ENCODE measurements at places on chromosomes 13 and 19. TPM values are rescaled to one million over a fixed set of nuclear protein-coding genes. Genes with fewer than 3 reads are reported as not detected.

DNA sequence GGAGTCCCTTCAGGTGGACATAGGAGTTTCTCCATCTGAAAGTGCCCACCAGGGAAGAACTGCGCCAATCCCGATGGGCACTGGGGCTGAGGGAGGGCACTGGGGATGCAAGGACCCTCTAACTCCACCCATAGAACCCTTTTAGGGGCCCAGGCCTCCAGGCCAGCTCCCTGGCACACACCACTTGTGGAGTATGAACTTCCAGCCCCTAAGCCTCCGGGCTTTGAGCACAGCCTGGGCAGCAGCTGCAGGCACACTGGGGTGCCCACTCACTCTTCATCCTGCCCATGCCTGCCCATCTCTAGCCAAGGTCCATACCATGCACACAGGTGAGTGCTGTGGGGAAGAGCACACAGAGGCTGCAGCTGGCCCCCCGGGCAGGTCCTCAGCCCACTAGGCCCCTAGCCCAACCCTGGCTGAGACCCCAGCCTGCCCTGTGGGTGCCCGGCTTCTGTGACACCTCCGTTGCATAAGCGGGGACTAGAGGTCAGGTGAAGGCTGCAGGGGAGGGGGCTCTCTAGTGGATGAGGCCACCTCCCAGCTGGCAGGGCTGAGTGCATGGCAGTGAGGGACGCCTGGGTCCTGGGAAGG is 14.6 kb upstream of the SLC7A10 start:
- DNase-seq: no peak
- H3K27me3 ChIP-seq: peaks cover 12% of the 10 kb centered on the region
- H3K4me3 ChIP-seq: no peak overlapping the region

- H3K4me3 ChIP-seq: no peak overlapping the region
- no peak overlapping the region for H3K27ac ChIP-seq
- H3K27me3 ChIP-seq: peaks cover 31% of the 10 kb centered on the region
- DNase-seq: no peak
- H3K4me1 ChIP-seq: no peaks in the 10 kb centered on the region
- no peaks in the 10 kb centered on the region for H3K36me3 ChIP-seq
Measured at GRCh38 chr13:29878101-29878500, 27.7 kb upstream of the UBL3 start.

- peaks cover 16% of the 10 kb centered on the region for H3K36me3 ChIP-seq
- H3K27me3 ChIP-seq: no peaks in the 10 kb centered on the region
- H3K4me1 ChIP-seq: peaks cover 7% of the 10 kb centered on the region
Measured at GRCh38 chr19:2229103-2230032, 6.8 kb downstream of the PLEKHJ1 start.

- H3K4me3 ChIP-seq: no peak overlapping the region
- DNase-seq: no peak
- no peak overlapping the region for H3K27ac ChIP-seq
- peaks cover 32% of the 10 kb centered on the region for H3K4me1 ChIP-seq
Measured at GRCh38 chr19:2332341-2333026, 4.0 kb downstream of the SPPL2B start.

The METTL21C gene
- total RNA-seq: not detected

Data from osteocyte (in vitro differentiated cells).